A673 (cell line): ENCODE measurements at places on chromosomes 5 and 9. TPM values are rescaled to one million over a fixed set of nuclear protein-coding genes. Genes with fewer than 3 reads are reported as not detected.

Gene GABRA1
- total RNA-seq: not detected in 2 replicates

- peak; percentile 85 for DNase-seq
Measured at GRCh38 chr9:34664281-34665066, 2.0 kb upstream of the CCL27 start.

DNA sequence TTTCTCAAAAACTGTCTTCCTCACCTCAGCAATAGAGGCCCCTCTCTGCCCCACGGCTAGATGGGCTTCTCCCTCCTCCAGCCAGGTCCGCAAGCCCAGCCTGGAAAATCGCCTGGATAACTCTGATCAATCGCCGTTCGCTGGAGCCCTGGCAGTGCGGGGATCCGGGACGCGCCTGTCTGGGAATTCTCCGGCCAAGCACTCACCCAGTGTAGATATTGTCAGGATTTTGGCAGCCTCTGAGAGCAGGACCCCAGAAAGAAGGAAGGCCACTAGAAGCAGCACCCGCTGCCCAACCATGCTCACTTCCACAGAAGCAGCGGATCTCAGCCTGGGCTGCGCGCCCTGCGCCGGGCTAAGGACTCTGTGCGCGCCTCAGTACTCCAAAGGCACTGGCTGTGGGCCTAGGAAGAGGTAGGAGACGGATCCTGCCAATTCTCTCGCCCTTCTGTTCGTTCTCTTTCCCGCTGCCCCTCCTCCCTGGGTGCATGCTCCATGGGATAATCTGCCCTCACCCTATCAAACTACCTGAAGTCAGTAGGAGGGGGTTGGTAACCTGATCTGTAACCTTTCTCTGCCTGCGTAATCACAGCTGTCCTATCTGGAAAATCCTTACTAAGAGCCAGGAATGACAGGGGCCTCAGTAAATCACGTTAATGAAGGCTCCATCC, at the start of gene UGT3A1:
TSS of gene UGT3A1 (minus strand) at position 450 of the 671 bp plus-strand sequence. CDS start at position 300, 150 bp downstream.
- no peak for DNase-seq

- no peak for DNase-seq
Measured at GRCh38 chr5:58542709-58543108, 40.2 kb upstream of the RAB3C start.

Gene SPOCK1
- total RNA-seq: 2.5 and 4.0 TPM in 2 replicates

Gene KCNMB1
- total RNA-seq: not detected in 2 replicates

GRCh38 chr9:113807173-113808061, 68.7 kb upstream of the ZNF618 start:
- peak; percentile 71 for DNase-seq

DNA sequence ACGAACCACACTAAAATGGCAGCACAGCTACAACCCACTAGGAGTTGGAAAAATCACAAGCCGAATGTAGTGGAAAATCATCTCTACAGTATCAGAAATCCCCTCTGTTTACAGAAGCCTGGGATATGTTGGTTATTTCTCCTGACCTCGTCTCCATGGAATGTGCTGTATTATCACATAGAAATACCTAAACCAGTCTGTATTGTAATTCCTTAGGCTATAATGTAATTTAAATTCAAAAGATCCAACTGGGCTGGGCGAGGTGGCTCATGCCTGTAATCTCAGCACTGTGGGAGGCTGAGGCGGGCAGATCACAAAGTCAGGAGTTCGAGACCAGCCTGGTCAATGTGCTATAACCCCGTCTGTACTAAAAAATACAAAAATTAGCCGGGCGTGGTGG, 244.8 kb upstream of the MPDZ start:
- no peak for DNase-seq

Gene PCDHGA7
- 9.6 and 10.9 TPM in 2 replicates for total RNA-seq

Gene LAMC3
- total RNA-seq: 0.28 and 0.37 TPM in 2 replicates
